ENCODE measurements at places on chromosomes 3 and 15. TPM values are rescaled to one million over a fixed set of nuclear protein-coding genes. Genes with fewer than 3 reads are reported as not detected.
A peak's percentile ranks its signal among the peaks of the same experiment; 100 is the strongest.

GRCh38 chr15:68300115-68300940, 22.8 kb downstream of the FEM1B start:
- H3K36me3 ChIP-seq, result peaks cover 12% of the 10 kb centered on the region
- DNase-seq, result peak; percentile 3
- no peaks in the 10 kb centered on the region for H3K27me3 ChIP-seq

The BFSP2 gene
- total RNA-seq, result not detected

The GOLGA8G gene
- not detected for total RNA-seq

DNA sequence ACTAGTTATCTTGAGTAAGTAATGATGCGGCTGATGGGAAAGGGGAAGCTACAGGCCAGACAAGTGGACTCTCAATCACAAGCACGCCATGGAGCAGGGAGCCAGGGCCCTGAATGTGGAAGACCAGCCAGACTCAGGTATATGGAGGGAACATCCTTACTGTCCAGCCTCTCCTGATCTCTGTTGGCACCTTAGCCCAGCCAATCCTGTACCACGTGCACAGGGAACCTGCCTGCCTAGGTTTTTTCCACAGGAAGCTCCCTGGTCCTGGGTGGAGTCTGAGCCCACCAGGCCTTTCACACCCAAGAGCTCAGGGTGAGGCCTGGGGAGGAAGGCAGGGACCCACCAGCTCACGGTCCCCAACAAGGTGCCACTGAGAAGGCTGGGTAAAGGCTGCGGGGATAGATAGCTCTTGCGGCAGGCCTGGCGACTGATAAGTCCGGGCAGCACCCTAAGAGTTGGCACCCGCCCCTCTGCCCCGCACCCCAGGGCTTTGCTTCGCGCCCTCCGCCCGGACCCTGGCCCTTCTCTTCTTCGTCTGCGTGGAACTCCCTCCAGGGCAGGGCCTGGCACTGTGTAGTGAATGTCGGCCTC, 933 bp upstream of the APEH start:
- peak overlapping the region; percentile 84 for H3K4me3 ChIP-seq
- DNase-seq, result no peak
- peaks cover 15% of the 10 kb centered on the region for H3K36me3 ChIP-seq
- peak overlapping the region; percentile 99 for H3K27ac ChIP-seq

- H3K4me1 ChIP-seq, result peaks cover 8% of the 10 kb centered on the region
- H3K4me3 ChIP-seq, result no peak overlapping the region
- peaks cover 28% of the 10 kb centered on the region for H3K27me3 ChIP-seq
- H3K27ac ChIP-seq, result no peak overlapping the region
- H3K36me3 ChIP-seq, result no peaks in the 10 kb centered on the region
These were observed 14.5 kb upstream of the IL16 start for GRCh38 chr15:81182031-81182755.

The DLG1 gene
- 81.6 TPM for total RNA-seq

DNA sequence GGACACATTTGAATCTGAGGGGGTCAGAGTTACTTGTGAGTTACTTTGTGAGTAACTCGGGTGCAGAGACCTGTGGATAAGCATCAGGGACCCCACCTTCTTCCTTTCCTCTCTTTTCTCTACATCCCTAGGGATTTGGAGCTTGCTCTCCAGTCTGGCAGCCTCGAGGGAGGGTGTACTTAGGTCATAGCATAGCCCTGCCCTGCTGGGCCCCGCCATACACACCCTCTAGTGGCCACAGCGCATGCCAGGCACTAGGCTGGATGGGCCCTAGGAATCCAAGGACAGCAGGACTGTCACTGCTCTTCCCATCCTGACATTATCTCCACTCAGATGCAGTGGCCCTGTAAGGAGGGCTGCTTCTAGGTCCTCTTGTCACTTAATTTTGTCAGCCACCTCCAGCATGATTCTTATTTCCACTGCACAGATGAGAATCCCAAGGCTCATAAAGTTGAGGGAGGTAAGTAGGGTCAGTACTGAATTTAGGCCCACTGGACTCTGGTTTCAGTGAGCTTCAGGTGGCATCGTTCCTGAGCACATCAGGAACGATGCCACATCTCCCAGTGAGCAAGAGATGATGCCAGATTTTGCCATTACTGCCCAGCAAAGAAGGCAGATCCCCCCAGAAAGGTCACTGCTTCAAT, 3.6 kb upstream of the SMAD6 start:
- H3K36me3 ChIP-seq, result no peaks in the 10 kb centered on the region
- H3K4me1 ChIP-seq, result peaks cover 20% of the 10 kb centered on the region
- no peak overlapping the region for H3K27ac ChIP-seq
- peaks cover 7% of the 10 kb centered on the region for H3K27me3 ChIP-seq

The RASA2 gene
- total RNA-seq, result 46.5 TPM

The CRYBG3 gene
- total RNA-seq, result 5.3 TPM

DNA sequence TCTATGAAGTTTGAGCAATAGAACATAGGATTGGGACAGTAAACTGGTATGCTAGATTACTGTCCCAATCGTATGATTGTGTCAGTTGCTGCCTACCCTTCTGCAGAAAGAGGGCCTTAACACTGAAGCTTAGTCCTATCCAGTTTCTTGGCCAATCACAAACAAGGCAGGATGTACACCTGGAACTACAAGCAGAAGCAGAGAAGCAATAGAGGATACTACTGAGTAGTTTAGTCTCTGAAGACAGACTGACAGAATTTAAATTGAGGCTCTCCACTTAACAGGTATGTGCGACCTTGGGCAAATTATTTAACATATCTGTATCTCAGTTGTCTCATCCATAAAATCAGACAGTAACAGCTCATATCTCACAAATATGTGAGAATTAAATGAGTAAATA, 85.0 kb downstream of the ZNF280D start:
- no peak overlapping the region for H3K4me3 ChIP-seq
- no peak overlapping the region for H3K27ac ChIP-seq
- H3K36me3 ChIP-seq, result peaks cover 16% of the 10 kb centered on the region

The TUBGCP4 gene
- total RNA-seq, result 38.1 TPM

DNA sequence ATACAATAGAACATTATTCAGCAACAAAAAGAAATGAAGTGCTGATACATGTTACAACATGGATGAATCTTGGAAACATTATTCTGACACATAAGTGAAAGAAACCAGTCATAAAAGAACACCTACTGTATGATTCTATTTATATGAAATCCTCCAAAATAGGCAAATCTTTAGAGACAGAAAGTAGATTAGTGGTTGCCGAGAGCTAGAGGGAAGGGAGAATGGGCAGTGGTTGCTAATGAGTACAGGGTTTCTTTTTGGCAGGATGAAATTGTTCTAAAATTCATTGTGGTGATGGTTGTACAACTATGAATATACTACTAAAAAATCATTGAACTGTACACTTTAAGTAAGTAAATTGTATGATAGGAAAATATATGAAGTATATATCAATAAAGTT, 6.3 kb upstream of the LRRC58 start:
- no peaks in the 10 kb centered on the region for H3K4me1 ChIP-seq
- H3K27ac ChIP-seq, result no peak overlapping the region
- no peaks in the 10 kb centered on the region for H3K36me3 ChIP-seq
- H3K4me3 ChIP-seq, result no peak overlapping the region

The TMEM212 gene
- total RNA-seq, result not detected

The STXBP5L gene
- total RNA-seq, result not detected

GRCh38 chr3:194134231-194134756, 1.7 kb upstream of the HES1 start:
- peaks cover 64% of the 10 kb centered on the region for H3K4me1 ChIP-seq
- H3K27me3 ChIP-seq, result peaks cover 79% of the 10 kb centered on the region
- DNase-seq, result peak; percentile 35
- peaks cover 15% of the 10 kb centered on the region for H3K36me3 ChIP-seq
- no peak overlapping the region for H3K4me3 ChIP-seq

DNA sequence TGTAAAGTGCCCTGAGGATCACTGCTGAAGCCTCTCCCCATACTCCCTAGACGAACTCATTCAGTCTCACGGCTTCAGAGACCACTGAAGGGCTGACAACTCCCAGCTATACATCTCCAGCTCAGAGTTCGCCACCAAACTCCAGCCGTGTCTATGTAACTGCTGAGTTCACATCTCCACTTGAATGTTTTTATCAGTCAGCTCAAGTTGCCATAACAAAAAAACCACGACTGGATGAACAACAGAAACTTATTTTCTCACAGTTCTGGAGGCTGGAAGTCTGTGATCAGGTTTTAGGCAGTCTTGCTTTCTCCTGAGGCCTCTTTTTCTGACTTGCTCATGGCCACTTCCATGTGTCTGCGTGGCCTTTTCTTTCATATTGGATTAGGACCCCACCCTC, 223.0 kb upstream of the LRRFIP2 start:
- no peak overlapping the region for H3K4me3 ChIP-seq
- no peaks in the 10 kb centered on the region for H3K4me1 ChIP-seq
- no peak for DNase-seq
- no peaks in the 10 kb centered on the region for H3K27me3 ChIP-seq

GRCh38 chr3:142530296-142530695, 48.2 kb downstream of the ATR start:
- H3K27ac ChIP-seq, result no peak overlapping the region
- no peak for DNase-seq
- H3K36me3 ChIP-seq, result peaks cover 50% of the 10 kb centered on the region
- no peak overlapping the region for H3K4me3 ChIP-seq
- H3K4me1 ChIP-seq, result peaks cover 11% of the 10 kb centered on the region
- no peaks in the 10 kb centered on the region for H3K27me3 ChIP-seq
